NCI-H1092 treated with DMSO at 0.1 percent for 48 hours (cell line): ENCODE measurements at places on chromosomes 4 and X.

DNA sequence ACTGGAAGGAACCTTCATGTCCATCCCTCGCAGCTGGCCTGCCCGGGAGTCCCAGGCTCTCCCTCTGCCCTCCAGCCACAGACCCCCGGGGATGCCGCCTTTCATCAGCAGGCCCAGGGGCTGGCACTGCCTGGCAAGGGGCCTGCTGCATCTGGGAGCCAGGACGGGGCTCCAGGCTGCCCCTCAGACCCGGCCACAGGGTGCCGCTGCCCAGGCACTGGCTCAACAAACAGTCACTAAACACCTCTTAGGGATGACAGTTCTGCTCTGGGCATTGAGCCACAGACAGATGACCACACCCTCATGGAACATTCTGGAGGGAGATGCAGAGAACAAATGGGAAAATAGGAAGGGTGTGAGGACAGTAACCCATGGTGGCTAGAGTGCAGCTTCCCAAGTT is 109.3 kb downstream of the HMX1 start:
- no peak for DNase-seq

GRCh38 chrX:150547375-150548115 is 20.9 kb upstream of the MTM1 start:
- peak; percentile 40 for DNase-seq

DNA sequence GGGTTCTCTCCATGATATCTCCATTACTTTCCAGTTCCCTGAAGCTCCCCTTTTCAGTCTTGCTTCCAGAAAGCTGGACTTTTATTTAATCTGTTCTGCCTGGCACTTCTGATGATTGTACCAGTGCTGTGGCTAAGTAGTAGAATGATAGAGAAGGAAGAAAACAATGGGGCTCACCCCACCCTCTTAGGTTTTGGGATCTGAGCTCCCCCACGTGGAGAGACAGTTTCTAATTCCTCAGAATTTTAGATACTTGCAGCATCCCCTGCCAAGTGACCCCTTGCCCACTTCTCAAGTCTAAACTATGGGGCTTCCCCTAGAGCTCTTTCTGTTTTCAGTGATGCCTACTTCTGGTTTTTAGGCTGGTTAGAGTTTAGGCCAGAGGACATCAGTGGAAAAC is 73.9 kb downstream of the GC start:
- DNase-seq, result no peak

DNA sequence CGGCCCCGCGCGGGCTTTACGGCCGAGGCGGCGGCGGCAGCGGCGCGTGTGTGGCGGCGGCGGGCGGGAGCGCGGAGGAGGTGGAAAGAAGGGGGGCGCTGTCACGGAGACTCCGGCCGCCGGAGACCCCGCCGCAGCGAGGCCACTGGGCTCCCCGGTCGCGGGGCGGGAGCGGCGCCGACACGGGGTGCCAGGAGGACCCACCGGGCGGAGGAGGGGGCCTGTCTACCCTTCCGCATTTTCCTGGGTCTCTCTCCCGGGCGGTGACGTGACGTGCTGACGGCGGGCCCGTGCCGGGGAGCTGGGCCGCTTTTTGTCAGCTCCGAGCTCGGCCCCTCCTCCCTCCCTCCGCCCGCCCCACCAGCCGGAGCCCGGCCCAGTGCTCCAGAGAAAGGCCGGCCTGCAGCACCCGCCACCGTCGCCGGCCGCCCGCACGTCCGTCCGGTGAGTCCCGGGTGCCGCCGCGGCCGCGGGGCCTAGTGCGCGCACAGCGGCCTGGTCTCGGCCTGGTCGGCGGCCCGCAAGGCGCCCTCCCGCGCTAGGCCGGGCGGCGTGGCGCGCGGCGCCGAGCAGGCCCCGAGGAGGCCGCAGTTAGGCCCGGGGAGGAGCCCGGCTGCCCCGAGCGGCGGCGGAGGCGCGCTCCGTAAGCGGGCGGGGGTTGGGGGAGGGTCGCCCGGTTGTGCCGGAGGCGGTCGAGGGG is at the start of gene ZFX:
Gene ZFX, plus strand, starts transcription at position 379 of the 700 bp plus-strand sequence. CDS start 23,014 bp downstream, outside the sequence.
- peak; percentile 29 for DNase-seq

DNA sequence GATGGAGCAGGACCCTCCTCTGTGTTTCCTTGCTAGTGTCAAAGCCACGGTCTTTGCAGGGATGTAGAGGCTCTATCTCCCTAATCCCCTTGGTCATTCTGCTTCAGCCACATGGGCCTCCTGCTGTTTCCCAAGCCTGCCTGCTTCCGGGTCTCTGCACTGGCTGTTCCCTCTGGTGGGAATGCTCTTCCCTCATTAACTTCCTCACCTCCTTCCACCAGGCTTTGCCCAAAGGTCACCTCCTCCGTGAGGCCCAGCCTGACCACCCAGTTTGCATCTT is 56.6 kb downstream of the ABLIM2 start:
- DNase-seq, result no peak

DNA sequence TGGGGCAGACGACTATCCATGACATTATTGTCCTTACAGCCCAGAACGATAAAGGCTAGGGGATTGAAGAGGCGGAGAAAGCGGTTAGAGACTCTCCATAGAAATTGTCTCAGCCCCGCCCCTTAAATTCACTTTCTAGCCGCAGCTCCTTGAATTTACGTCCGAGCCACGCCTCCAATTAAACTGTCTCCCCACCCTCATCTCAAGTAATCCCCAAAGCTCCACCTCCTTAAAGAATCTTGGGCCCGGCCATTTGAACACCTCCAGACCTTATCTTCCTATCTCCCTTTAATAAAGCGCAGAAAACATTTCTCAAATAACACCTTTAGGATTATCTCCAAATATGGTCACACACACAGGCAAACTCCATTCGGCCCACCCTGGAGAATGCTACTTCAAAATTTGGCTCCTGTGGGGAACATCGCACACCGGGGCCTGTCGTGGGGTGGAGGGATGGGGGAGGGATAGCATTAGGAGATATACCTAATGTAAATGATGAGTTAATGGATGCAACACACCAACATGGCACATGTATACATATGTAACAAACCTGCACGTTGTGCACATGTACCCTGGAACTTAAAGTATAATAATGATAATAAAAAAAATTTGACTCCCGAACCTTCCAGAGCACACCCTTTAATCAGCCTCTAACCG is 7.2 kb upstream of the MAGIX start:
- peak; percentile 39 for DNase-seq

DNA sequence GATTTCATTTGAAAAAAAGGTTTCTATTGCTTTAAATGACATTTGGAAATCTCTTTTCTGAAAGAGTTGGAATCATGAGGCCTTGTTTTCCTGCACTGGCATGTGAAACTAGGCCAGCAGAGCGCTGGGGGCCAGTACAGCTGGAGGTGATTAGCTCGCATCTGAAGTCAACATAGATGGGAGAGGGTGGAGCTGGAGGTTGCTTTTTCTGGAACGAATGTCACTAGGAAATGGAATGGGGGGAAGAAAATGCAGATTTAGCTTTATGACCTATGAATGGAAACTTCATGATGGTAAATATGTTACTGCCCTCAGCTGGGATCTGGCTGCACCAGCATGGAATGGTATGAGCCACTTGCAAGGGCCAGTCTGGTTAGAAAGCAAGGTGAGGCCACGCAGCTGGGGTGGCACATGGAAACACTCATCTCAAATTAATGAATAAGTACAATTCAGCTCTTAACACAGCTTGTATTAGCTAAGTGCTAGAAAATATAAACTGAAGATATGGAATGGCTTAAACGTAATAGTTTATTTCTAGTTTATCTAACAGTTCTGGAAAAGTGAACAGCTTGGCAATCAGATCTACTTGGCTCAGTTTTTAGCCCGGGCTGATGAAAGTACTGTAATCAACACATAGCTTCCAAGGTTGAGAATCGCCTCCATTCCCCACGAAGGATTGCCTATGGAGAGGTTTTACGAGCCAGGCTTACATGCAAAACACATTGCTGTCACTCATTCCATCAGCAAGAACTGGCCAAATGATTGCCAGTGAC is 32.5 kb downstream of the SLC10A6 start:
- no peak for DNase-seq

- no peak for DNase-seq
Observed at GRCh38 chr4:95417531-95417930, 131.2 kb downstream of the UNC5C start.

- no peak for DNase-seq
Observed at GRCh38 chrX:48938721-48939425, 18.5 kb downstream of the OTUD5 start.

GRCh38 chr4:151389311-151389710 is 19.7 kb upstream of the FHIP1A start:
- no peak for DNase-seq

GRCh38 chr4:80875642-80876041 is 154.9 kb upstream of the BMP3 start:
- no peak for DNase-seq

DNA sequence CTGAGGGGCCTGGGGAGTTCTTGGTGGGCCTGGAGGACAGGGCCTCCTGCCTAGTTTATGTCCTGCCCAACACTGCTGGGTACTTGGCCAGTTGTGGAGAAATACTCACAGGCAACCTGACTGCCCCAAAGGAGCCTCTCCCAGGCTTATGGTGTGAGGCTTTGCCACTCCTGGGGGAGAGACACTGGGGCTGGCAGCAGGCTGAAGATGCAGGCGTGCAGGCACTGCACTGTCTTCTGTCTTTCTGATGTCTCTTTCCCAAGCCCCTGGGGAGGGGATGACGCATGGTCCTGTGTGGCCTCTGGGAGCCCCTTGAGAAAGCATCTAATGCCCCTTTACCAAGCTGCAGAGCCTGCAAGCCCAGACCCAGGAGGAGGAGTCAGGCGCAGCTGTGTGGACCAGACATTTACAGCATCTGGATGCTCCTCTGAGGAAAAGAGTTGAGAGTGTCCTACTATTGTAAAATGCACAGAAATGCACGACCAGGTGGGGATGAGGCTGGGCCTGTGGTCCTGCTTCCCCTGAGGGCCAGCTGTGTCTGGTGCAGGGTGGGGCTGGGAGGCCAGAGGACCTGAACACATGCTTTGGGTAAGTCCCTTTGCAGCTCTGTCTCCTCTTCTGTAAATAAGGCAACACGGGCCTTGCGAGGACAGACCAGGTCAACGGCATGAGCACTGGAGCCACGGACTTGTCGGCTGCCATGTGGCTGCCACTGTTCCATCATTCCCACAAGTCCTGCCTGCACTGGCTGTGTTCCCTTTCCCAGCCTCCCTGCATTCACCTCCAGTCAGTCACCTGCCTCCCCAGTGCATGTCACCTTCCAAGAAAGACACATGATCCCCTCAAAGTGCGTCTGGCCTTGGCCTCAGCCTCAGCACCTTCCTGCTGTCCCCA is 8.4 kb downstream of the TMEM271 start:
- no peak for DNase-seq

DNA sequence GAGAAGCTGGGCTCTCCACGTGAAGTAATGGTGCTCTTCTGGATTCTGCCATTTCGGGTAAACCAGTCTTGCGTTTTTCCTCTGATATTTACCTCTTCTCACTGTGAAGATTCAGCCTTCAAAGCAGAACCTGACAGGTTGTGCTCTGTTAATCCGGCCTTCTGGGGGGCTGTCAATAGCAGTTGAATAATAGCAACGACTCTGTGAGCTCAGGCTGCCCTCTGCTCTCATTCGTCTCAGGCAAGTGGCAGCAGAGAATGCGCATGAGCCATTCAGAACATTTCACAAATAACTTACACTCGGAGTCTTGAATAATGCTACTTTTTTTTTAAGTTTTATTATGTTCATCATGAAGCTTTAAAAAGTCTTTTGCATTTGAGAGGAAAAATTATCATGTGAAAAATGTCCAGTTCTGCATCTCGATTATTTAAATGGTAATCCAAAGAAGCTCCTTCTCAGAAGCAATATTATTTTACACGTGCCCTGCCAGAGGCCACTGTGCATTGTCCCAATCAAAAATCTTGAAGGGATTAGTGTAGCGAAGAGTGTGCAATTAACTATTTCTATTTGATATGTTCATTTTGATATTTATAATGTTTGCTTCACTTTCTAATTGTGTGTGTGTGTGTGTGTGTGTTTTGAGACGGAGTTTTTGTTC is 354.2 kb upstream of the FAT1 start:
- DNase-seq, result no peak

GRCh38 chr4:156598138-156598681 is 373.4 kb downstream of the PDGFC start:
- DNase-seq, result no peak

GRCh38 chrX:31661280-31661810 is 589.5 kb upstream of the FTHL17 start:
- DNase-seq, result no peak

DNA sequence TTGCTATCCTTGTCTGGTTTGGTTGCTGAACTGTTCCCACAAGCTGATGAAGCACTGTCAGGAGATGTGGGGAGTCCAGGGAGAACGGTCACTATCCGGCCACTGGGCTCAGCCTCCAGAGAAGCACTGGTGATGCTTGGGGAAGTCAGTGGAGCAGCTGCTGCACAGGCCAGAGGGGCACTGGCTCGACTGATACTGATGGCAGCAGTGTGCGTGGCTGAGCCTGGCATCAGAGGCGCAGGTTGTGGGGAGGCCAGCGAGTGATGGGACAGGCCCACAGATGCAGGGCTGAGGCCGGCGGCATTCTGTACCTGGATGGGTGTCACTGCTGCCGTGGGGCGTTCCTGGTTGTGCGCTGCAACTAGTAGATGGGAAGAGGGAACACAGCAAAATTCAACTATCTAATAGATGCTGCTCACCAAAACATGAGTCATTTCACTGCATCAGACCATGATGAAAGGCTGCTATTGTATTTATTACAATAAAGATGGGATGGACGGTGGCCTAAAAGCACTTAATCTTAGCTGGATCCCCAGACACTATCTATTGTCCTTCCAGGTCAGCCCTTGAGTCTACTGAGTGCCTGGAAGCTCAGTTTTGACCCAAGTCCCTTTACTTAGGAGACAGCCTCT is 106.3 kb upstream of the CBR4 start:
- DNase-seq, result no peak

GRCh38 chr4:84579403-84579776 is 3.5 kb upstream of the CDS1 start:
- no peak for DNase-seq

- no peak for DNase-seq
Observed at GRCh38 chrX:19906293-19906692, 18.9 kb upstream of the SH3KBP1 start.

DNA sequence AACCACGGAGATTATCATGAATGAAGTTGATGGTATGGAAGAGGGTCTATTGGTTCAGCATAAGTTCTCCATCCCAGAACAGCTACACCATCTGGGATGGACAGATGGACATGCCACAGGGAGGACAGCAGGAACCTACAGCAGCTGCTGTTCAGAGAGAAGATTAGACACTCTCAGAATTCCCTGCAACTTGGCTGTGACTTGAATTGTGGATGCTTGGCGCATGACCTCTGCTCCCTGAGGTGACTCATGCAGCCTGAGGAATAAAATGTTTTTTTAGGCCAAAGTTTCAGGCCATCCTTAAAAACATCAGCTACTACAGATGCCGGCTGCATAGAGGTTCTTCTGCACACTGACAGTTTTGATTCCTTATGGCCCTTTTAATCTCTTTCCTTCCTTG is 97.3 kb downstream of the RS1 start:
- no peak for DNase-seq

GRCh38 chr4:76296286-76296820 is 10.2 kb upstream of the STBD1 start:
- no peak for DNase-seq

- no peak for DNase-seq
Observed at GRCh38 chrX:143634309-143634662, 1.6 kb downstream of the SLITRK4 start.

GRCh38 chrX:13420545-13421183 is 100.8 kb upstream of the ATXN3L start:
- DNase-seq, result no peak
